ENCODE measurements at places on chromosomes 1 and 21.
A peak's percentile ranks its signal among the peaks of the same experiment; 100 is the strongest.

DNA sequence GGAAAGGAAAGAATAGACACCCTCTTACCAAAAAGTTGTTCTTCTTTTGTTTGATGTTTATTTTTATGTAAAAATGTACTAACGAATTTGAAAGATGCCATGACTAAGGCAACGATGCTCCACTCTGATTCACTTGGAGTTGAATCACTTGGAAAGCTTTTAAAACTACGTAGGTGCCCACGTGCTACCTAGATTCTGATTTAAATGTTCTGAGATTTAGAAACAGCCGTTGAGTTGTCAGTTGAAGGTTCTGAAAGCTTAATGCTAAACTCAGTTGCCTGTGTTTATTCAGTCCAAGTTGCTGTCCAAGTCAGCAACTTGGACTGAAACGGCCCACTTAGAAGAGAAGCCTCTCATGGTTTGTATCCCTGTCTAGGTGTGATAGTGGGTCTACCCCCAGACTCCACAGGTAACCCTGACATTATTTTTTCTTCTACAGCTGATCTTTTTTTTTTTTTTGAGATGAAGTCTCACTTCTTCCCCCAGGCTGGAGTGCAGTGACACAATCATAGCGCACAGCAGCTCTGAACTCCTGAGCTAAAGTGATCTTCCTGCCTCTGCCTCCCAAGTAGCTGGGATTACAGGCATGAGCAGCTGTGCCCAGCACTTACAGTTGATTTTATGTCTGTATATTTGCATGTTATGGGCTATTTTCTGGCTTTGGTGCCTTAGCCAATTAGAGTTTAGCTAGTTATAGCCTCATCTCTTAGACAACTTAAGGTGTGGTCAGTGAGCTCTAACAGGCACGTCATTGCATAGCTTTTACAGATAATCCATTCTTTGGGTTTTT is 1.4 kb upstream of the VAMP4 start:
- peak; percentile 35 for DNase-seq

DNA sequence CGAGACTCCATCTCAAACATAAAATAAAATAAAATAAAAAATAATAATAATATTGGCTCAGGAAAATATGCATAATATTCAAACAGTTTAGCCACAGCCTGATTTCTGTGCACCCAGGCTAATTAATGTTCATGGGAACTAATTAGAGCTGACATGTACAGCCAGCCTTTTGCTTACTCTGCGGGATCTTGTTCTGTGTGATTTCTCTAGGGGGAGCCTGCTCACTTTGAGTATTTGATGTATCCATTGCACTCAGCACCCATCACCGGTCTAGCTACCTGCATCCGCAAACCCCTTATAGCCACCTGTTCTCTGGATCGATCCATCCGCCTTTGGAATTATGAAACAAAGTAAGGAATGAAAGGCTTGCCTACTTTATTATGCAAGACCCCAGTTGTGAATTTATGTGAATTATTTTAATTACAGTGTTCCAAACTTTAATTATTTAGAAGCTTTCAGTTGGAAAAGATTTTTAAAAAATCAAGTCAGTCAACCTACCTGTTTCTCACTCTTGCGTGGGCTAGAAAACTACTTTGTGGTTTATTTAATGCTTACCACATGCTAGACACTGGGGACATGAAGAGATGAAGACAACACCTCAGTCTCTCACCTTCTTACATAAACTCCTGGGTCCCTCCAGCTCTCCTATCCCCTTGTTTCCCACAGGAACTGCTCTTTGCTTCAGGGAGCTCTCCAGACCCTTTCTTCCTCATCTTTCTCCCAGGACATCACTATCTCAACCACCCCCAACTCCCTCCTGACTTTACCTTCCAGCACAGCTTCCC is 25.4 kb downstream of the CFAP57 start:
- DNase-seq = no peak

GRCh38 chr1:28306301-28306949 is 22.4 kb upstream of the MED18 start:
- no peak for DNase-seq

GRCh38 chr21:17231124-17231523 is 281.7 kb upstream of the CXADR start:
- no peak for DNase-seq

DNA sequence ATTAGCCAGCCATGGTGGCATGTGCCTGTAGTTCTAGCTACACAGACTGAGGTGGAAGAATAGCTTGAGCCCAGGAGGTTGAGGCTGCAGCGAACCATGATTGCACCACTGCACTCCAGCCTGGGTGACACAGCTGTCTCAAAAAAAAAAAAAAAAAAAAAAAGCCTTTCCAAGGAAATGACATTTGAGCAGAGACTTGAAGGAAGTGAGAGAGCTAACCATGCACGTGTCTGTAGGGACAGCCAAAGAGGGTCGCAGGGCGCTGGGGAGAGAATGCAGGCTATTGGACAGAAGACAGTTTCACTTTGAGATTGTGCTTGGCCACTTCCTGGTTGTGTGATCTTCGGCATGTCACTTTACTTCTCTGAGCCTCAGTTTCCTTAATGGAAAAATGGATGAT is 6.8 kb downstream of the HCRTR1 start:
- no peak for DNase-seq

GRCh38 chr1:6414443-6414844 is 5.3 kb downstream of the HES2 start:
- DNase-seq = no peak

GRCh38 chr1:51385776-51386175 is 55.4 kb upstream of the TTC39A start:
- DNase-seq = no peak

DNA sequence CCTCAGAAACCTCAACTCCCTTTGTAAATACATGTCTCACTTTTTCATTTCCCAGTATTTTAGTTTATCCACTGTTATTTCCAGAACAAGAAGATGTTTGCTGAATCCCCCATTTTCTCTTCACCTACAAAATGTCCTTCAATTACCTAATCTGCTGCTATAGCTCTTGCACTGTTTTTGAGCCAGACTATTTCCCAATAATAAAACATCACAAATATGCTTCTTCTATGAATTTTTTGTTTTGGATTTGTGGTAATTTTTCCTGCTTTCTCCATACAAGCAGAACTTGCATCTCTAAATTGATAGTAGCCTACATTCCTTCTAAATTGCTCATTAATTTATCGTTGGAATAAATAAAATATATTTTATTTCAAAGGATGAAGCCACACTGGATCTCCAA is 199.6 kb upstream of the C1orf87 start:
- no peak for DNase-seq

GRCh38 chr1:150775276-150775675 is 9.7 kb upstream of the CTSS start:
- no peak for DNase-seq

- DNase-seq = peak; percentile 52
Observed at GRCh38 chr1:159009704-159010361, at the start of gene IFI16. Gene IFI16, plus strand, starts transcription at chr1:159009907. Its CDS starts 4,774 bp downstream, at chr1:159014681.

DNA sequence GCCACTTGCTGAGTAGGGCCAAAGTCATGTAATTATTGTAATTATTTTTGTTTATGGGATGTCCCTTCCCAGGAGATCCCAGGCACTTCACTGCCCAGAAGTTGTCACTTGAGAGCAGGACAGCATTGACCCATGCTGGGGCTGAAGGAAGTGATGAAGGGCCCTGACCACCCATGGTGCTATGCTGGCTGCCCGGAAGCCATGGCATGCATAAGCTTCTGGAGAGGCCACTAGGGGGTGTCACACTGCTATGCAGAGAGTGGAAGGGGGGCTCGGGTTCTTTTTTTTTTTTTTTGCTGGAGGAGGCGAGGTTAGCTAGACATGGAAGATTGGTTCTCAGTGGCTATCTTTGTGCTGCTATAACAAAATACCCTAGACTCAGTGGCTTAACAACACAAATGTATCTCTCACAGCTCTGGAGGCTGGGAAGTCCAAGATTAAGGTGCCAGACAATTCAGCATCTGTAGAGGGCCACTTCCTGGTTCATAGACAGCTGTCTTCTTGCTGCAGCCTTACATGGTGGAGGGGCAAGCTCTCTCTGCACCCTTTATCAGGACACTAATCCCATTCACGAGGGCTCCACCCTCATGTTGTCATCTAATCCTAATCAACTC is 84.9 kb downstream of the CNIH3 start:
- DNase-seq = no peak

DNA sequence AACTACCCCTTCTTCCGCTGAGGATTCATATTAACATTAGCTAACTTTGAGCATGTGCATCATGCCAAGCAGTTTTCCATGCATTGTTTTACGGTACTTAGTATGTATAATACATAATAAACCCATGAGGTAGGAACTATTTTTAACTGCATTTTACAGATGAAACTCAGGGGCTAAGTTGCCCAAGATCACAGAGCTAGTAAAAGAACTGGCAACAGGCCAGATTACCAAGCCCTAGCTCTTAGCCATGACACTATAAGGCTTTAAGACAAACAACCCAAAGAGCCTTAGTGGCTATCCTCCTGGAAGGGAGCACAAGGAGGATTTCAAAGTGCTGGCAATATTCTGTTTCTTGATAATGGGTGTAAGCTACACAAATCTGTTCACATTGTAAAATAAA is 6.1 kb downstream of the AK2 start:
- no peak for DNase-seq

GRCh38 chr21:45940621-45941337 is 40.8 kb upstream of the COL6A1 start:
- no peak for DNase-seq

DNA sequence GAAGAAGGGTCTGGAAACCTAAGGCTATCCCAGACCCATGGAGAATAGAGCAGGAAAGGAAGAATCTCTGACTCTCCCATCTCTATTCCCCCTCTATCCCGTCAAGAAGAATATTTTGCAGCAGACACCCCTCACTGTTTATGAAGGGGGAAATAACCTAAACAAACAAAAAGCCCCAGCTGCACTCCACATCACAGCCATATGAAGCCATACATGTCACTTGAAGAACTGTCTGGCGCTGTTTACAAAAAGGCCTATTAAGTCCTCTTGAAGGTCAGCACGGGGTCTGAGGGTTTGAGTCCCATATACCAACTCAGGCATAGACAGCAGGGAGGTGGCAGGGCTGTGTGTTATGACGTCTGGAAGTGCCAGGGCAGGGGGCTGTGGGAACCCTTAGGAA is 31.4 kb downstream of the TRABD2B start:
- no peak for DNase-seq

GRCh38 chr21:45508607-45509565 is 33.4 kb downstream of the SLC19A1 start:
- DNase-seq = peak; percentile 20

GRCh38 chr1:9129266-9130041 is 552 bp upstream of the GPR157 start:
- peak; percentile 68 for DNase-seq

DNA sequence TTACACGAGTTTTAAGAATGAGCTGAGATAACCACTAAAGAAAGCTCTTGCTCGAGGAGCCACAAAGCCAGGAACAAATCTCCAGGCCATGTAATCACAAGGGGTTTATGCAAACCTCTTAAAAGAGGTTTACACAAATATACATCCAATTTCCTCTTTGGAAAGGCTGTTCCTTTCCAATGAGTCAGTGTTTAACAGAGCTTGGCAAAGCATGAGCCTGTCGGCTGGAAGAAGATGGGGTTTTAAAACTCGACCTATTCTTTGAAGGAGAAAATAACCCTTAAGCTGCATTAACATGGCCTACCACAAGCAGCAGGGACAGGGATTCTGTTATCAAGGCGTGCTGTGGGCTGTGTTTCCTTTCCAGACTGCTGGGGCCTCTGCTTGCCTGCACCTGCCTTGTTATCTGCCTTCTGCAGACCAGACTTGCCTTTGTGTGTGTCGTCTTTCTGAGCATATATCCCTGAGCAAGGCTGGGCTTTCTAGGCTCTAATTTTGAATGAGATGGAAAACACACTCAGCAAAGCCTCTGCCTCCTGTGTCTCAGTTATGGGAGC is 40.6 kb upstream of the CYP2J2 start:
- DNase-seq = peak; percentile 33

DNA sequence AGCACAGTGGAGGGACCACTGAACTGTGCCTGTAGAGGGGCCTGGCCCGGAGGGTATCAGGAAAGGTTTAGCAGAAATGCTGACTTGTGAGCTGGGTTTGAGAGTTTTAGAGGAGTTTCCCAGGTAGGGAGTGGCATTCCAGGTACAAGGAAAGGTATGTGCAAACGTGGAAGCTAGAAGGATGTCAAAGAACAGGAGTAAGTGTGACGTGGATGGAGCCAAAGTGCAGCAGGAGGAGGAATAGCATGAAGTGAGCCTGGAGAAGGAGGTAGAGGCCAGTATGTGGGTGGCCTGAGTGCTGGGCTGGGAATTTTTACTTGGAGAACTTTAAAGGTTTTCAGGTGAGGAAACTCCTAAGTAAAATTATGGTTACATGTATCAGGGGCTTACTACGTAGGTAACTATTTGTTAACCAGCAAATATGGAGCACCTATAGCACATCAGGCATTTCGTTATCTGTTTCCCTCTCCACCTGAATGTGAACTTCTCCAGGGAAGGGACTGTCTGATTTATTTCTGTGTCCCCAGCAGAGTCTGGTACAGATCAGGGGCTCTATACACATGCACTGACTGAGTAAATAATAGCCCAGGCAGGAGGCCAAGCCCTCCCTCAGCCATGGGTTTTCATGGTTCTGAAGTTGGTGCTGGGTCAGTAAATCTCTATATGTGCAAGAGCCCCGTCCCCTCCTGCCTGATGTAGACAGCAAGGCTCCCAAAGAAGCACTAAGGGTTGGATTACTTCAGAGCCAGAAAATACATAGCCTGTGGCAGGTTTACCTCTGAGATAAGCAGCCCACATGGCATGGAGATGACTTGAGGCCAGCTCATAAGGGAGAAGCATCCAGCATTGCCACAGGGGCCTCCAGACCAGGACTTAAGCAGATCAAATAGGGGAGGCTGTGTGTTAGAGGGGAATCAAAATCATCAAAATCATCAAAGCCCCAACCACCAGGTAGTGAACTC is 43.4 kb downstream of the CDCP2 start:
- no peak for DNase-seq

- no peak for DNase-seq
Observed at GRCh38 chr1:219559899-219560298, 53.0 kb downstream of the ZC3H11B start.

DNA sequence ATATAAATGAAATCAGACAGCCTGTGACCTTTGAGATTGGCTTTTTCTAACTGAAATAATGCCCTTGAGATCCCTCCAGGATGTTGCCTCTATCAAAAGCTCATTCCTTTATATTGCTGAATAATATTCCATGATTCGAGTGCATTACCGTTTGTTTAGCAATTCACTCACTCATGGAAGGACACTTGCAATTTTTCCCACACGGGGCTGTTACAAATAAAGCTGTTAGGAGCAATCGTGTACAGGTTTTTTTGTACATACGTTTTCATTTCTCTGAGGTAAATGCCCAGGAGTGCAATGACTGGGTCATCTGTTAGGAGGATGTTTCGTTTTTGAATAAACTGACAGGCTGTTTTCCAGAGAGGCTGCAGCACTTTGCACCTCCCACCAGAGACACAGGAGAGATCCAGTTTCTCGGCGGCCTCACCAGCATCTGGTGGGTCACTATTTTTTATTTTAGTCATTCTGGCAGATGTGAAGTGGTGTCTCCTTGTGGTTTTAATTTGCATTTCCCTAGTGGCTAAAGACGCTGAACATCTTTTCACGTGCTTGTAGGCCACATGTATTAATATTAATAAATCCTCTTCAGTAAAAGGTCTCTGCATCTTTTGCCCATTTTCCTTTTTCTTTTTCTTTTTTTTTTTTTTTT is 11.0 kb downstream of the PRDM15 start:
- DNase-seq = no peak

- DNase-seq = no peak
Observed at GRCh38 chr1:149997585-149998262, 12.8 kb downstream of the OTUD7B start.

Data from right hindlimb (tissue), 1 donor.